ENCODE measurements at places on chromosomes 2 and 18.

DNA sequence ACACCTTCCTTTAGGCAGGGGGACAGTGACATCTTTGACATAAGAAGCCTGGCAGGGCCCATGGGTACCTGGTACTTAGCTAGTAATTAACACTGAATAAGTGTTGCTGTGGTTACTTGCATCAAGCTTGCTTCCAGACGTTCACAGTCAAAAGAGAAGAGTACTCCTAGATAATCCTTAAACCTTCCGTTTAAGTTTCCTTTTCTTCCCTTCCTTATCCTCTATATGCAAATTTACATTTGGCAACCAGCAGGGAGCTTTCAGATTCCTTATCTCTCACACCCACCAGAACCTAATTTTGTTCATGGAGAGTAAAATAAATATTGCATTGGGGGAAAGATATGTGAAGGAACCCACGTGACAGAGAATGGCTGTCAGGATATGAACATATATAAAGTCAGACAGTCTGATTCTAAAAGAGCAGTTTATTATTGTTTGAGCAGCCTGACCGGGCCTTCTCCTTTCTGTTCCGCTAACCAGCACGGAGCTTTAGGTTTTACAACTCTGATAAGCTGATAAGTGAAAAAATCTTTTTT is 7.8 kb upstream of the RAB31 start:
- no peak for DNase-seq

GRCh38 chr2:10340593-10340975 is 37.9 kb downstream of the HPCAL1 start:
- DNase-seq = no peak

DNA sequence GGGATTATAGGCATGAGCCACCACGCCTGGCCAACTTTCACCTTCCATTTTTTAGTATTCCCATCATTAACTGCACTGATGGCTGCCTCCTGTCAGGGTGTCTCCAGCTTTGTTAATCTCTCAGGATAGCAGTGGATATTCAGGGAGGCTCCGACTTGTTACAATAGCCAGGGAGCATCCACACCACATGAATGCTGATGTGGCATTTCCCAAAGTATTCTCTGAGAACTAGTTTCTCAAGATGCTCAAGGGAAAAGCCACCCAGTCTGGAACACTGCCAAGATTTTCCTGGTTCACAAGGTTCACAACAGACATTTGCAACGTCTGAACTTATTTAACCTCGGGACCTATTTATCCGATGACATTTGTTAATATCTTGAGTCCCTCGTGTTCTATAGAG is 33.8 kb downstream of the ZNF519 start:
- no peak for DNase-seq

DNA sequence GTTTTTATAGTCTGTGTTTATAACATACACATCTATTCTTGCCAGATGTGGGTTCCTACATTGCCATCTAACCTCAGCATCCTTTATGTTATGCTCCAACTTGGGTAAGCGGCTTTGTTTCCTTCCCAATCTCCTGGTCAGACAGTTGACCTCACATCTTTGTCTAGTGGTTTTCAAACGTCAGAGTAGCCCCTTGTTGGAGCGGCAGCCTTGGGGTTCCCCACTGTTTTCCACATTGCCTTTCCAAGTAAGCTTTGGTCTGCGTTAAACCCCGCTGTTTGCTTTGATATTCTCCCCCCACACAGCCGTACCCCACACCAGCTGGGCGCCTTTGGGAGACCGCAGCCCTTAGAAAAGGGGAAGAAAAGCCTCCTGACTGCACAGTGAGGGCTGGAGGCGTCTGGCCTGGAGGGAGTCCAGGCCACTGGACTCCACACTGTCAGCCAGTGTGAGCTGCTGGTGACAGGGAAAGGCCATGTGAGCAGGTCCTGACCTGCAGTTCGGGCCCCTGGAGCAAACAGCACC is 83.3 kb downstream of the MALT1 start:
- peak; percentile 62 for DNase-seq

DNA sequence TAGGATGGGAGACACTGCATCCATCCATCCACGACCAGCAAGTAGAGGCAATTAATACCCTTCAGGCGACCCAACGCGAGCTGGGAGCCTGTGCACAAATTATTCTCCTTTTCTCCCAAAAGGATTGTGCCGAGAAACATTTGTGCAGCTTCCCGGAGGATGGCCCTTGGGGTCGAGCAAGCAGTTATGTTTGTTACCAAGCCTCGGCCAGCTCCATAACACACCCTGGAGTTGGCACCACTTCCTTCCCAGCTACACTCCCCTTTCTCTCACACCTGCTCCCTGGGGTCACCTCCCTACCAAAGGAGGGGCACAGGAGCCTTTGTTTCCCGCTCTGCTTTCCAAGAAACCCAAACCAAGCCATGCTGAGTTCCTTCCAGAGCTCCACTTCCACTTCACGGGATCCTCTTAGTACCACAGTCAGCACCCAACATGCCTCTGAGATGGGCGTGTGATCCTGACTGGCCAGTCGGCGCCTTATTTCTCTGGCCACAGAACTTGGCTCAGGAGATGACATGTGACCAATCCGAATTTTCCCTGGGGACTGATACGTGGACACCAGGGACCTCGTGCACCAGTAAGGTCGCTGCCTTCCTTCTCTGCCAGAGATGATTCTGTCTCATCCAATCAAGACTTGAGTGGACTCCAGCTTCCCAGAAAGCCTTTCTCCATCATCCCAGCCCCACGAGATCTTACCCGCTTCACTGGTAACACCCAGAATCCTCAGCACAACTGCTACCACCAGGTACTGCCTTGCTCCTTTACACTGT is 28.5 kb downstream of the GPR55 start:
- no peak for DNase-seq

DNA sequence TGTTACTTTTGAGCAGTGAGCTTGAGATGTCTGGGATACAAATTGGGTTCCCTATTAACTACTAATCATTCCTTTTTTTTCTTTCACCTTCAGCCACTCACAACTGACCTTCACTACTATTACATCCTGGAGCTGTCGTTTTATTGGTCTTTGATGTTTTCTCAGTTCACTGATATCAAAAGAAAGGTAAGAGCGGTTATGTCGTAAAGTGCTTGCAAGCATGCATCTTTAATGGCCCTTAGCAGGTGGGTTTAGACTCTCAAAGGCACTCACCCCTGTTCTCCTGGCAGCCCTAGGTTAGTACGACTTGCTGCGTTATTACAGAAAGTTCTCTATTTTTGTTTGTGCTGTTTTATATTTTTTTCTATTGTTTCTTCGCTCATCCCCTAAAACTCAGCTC is 107.6 kb upstream of the NOSTRIN start:
- DNase-seq = no peak

DNA sequence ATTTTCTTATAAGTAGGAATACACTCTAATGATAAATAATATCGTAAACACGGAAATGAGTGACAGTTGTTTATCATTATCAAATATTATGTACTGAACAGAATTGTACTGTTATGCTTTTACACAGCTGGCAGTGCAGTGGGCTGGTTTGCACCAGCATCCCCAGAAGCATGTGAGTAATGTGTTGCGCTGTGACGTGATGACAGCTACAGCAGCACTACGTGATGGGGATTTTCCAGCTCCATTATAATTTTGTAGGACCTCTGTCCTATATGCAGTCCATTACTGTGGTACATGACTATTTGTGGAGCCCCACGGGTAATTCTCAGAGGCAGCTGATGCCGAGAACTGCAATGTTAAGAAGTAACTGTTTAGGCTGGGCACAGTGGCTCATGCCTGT is 77.3 kb upstream of the ATG16L1 start:
- no peak for DNase-seq

DNA sequence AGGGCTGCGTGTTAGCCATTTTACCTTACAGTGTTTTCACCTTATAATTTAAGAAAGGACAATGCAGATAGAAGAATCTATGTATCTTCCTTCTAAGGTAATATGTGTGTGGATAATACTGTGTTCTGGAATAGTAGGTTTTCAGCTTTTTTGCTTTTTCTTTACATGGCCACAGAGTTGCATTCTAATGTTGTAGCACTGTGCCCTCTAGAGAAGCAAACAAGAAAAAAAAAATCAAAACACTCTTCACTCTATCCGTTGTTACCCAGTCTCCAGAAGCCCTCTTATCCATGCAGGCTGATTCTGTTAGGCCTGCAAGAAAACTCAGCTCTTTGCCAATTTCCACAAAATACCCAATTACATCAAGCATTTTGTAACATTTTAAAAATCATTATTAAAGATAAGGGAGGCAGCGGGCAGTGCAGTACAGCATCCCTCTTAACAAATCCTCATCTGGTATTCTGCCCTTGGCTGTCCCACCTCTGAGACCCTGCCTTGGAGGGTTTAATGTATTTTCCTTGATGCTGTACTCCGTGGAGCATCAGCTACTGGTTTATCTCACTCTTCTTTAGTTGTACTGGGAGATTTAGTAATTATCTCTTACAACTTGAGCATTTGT is 41.8 kb downstream of the CDH7 start:
- DNase-seq = no peak

DNA sequence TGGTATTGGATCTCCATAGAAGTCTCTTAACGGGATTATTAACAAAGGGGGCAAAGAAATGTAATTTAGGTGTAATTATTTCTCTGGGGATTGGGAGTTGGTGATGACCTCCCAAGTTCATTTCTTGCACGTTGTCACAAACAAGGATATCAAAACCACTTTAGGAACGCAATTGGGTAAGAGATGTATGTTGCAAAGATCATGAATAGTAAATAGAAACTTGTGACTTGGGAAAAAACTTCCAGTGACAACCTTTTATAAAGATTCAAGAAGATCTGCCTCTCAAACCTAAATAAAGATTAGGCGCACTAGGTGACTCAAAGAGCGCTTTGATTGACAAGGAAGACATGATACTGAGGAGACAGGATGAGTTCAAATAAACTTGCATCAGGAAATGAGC is 127.8 kb upstream of the TRIB2 start:
- DNase-seq = no peak

GRCh38 chr2:31137211-31138036 is 816 bp downstream of the GALNT14 start:
- DNase-seq = peak; percentile 34

DNA sequence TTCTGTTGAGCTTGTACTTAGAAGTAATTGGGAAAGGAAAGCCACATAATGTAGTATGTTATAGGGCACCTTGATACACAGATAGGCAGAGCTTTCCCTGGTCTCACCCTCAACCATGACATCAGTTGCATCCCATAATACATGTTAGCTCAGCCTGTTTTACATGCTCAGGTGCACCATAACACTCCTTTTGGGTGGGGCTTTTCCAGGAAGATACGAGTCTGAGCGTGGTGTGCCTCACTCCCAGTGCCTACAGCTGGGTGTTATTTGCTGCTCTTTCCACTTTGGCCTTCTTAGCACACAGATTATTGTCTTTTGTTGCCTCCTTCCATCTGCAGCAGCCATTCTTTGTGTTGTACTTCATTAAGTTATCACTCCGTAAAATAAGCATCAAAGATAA is 11.9 kb downstream of the TTC39C start:
- no peak for DNase-seq

GRCh38 chr2:24115057-24115456 is 8.1 kb downstream of the PFN4 start:
- DNase-seq = no peak

DNA sequence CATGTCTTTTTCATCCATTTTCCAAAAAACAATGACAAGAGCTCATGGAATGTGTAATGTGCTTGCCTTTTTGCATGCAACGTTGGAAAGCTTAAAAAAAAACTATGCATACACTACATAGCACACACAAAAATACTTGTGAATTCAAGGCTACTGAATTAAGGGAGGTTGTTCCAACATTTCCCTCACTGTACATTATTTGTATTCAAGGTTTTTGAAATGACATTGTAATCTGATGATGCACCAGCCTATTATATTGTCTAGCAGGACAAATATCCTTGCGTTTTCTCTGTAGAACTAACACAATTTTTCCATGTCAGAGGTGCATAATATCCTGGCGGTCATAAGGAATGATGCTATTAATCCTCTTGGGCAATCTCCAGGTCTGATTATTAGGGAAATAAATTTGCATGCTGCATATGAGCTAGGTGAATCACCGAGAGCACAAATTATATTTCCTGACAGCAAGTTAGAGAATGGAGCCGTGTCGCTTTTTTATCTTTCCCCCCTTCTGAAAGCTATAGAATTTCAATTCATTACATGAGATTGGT is 836.9 kb upstream of the FANCL start:
- no peak for DNase-seq

DNA sequence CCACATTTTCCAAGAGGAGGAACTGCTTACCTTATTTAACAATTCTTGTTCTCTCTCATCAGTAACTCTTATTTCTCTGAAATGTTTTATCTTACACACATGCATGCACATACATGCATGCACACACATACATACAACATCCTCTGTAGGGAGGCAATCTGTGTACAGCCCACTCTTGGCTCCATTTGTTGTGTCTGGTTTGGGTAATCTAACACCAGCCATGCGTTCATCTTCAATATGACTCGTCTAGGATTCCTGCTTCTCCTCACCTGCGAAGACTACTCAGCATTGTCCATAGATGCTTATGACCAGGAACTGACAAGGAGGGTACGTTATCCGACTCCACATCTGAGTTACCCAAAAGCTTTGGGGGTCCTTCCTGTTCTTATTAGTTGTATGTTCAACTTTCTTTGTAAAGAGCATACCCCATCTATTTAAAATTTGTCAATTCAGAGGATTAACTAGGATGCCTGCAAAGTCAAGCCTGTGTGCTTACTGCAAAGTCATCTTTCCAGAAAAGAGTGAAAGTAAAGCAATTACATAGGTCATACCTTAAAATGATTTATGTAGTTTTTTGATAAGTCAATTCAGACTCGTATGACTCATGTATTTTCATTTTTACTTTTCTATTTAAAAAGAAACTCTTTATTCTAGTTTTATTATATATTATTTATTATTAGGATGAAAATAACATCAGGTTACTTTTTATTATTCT is 18.2 kb downstream of the LYPD6B start:
- no peak for DNase-seq

DNA sequence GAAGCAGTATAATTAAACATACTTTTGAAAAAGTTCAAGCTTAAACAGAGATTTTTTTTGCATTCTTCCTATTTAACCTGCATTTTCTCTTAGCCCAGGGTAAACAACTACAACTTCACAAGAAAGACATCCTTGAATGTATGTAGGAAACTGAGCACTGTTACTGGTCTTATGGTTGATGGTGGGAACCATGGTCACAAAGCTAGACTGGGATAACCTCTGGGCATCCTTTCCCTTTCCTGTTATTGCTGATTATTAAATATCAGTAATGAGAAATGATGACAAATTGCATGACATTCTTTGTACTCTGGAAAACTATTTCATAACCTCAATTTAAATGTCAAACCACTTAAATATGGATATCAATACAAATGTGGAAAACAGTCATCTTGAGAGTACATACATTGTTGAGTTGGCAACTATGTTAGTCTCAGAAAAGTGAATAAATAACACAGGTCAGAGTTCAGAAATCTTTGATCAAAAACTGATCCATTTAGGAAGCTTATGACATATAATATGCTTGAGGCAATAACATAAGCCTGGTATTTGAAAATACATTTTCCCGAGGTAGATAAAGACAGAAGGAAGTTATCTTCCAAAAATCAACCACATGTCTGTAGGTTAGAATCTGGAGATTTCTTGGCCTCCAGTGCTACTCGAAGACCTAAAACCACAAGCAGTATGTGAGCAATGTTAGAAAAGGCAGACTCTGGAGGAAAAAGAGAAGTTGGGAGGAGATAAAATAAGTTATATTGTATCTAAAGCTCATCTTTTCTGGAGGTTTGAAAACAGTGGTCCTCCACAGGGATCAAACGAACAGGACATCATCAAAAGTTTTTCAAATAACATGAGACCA is 65.2 kb upstream of the ST8SIA5 start:
- no peak for DNase-seq

- no peak for DNase-seq
These were observed 35.2 kb upstream of the KLF11 start for GRCh38 chr2:10007921-10008808.

GRCh38 chr18:22285361-22286140 is 116.2 kb downstream of the GATA6 start:
- DNase-seq = no peak
